ENCODE measurements at places on chromosomes 5 and 9.
A peak's percentile ranks its signal among the peaks of the same experiment; 100 is the strongest.

DNA sequence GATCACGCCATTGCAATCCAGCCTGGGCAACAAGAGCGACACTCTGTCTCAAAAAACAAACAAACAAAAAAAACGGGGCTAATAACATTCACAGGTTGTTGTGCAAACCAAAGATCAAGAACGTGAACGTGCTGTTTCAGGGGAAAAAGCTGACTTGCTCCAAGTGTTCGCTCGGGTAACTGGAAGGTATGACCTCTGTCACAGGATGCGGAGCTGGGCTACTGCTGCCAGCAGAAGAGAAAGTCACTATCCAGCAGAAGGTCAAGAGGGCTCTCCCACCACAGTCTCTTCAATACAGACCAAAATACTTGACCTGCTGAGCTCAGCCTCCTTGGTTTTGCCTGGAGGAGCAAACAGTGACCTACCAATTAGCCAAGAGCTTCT is 59.7 kb downstream of the ABCA1 start:
- DNase-seq = no peak

DNA sequence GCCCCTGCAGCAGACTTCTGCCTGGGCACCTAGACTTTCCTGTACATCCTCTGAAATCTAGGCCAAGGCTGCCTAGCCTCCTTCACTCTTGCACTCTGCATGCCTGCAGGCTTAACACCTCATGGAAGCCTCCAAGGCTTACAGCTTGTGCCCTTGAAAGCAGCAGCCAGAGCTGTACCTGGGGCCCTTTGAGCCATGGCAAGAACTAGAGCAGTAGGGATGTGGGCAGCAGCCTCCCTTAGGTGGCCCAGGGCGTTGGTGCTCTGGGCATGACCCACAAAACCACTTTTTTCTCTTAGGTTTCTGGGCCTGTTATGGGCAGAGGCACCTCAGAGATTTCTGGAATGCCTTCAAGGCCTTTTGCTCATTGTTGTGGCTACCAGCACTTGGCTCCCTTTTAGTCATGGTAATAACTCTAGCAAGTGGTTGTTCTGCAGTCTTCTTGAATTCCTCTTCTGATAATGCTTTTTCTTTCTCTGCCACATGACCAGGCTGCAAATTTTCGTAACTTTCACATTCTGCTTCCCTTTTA is 606.2 kb downstream of the TLE4 start:
- DNase-seq = no peak

GRCh38 chr5:113140837-113141671 is 164.5 kb downstream of the DCP2 start:
- no peak for DNase-seq

DNA sequence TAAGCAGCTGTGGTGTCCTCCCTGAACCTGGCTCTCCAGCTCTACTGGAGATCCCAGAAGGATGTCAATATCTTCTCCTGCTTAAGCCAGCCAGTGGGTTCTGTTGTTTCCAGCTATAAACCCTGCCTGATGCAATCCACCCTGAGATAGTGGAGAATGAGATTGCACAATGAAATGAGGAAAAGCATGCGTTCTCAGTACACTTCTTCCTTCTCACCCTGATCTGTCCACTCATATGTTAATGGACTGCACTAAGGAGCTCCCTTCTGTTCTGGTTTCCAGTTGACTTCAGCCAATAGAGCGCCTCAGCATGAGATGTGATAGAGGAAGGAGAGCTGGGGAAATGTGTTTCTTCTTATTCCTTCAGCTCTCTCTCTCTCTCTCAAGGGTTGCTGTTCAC is 40.0 kb upstream of the CDH6 start:
- DNase-seq = no peak

- no peak for DNase-seq
Measured at GRCh38 chr9:137588311-137588710, 2.0 kb downstream of the ZMYND19 start.

DNA sequence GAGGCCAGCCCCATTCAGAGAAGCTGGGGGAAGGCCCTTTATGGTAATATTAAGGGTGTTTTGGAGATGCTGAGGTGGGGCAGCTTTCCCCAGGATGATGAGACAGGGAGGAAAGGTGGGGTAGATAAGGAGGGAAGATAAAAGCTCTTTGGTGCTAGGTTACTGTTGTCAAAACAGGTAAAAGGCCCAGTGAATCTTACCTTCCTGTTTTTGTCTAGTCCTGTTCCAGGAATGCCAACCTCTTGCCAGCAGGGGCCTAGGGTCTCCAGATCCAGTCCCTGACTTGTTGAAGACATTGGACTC is 797 bp upstream of the CCL27 start:
- DNase-seq = no peak

GRCh38 chr9:75170898-75171360 is 82.6 kb downstream of the OSTF1 start:
- DNase-seq = peak; percentile 29

- DNase-seq = no peak
Measured at GRCh38 chr5:114988096-114988495, 181.6 kb downstream of the TRIM36 start.

- no peak for DNase-seq
Measured at GRCh38 chr9:136381311-136381710, 7.8 kb upstream of the CARD9 start.

DNA sequence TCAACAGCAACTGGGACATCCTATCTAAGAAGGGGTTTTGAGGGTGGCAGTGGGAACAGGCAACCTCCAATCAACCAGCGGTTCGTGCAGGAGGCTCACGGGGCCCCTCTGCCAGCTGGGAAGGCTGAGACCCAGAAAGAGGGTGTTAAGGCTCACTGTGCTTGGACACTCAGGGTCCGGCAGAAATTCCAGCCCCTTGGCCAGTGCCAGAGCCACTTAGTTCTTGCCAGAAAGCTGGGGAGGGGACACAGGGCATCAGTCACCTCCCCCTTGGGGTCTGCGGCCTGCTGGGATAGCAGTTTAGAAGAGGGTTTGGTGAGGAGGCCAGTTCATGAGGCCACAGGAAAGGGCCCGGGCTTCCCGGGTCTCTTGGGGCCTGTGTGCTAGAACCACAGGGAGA is 20.5 kb downstream of the ADGRD2 start:
- DNase-seq = no peak

GRCh38 chr5:68408345-68408871 is 192.9 kb downstream of the PIK3R1 start:
- DNase-seq = no peak

DNA sequence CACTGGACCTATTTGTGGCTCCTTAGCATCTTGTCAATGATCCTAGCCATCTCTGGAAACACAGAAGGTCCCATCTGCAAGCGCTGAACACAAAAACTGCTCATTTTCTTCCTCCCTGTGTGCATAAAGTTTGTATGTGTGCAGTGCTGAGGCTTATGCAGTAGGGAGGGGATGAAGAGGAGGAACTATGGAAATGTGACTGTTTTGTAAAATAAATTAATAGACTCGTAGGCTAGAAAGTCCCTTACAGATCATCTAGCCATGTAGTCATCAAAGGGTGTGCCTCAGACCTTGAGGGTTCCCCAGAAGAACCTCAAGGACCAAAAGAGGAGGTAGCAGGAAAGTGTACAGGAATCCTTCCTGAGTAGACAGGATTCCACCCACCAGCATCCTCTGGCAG is 34.3 kb upstream of the ADRA1B start:
- no peak for DNase-seq

All from CMK (cell line).